ENCODE measurements at places on chromosomes 3 and 15. TPM values are rescaled to one million over a fixed set of nuclear protein-coding genes. Genes with fewer than 3 reads are reported as not detected.

The ZBBX gene
- total RNA-seq, result not detected

The GPR15 gene
- total RNA-seq, result not detected

The POLR2M gene
- total RNA-seq, result 52.7 TPM

The GNAT1 gene
- total RNA-seq, result 0.25 TPM

The CPN2 gene
- not detected for total RNA-seq

The KNG1 gene
- total RNA-seq, result not detected
